ENCODE measurements at places on chromosomes 2 and 18.

DNA sequence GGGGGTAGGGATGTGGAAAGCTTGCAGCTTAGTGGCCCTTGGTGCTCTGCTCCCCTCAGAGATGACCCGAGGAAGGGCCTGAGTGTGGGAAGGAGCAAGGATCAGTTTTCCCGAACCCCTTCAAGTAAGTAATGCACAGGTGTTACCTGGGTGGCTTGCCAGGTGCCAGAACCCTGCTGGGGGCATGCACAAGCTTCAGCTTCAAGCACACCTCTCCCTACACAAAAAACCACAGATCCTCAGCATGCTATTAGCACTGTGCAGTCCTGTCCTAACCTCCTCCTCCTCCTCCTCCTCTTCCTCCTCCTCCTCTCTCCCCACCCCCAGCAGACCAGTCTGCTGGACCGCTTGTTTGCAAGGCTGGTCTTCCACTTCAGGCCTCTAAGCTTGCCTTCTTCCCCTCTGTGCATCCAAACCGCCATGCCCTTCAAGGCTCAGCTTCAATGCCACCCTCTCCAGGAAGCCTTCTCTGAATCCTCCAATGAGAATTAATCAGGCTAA is 114.8 kb downstream of the ACAA2 start:
- DNase-seq, result no peak

GRCh38 chr2:207617011-207617671 is 8.1 kb downstream of the METTL21A start:
- DNase-seq, result peak; percentile 91

DNA sequence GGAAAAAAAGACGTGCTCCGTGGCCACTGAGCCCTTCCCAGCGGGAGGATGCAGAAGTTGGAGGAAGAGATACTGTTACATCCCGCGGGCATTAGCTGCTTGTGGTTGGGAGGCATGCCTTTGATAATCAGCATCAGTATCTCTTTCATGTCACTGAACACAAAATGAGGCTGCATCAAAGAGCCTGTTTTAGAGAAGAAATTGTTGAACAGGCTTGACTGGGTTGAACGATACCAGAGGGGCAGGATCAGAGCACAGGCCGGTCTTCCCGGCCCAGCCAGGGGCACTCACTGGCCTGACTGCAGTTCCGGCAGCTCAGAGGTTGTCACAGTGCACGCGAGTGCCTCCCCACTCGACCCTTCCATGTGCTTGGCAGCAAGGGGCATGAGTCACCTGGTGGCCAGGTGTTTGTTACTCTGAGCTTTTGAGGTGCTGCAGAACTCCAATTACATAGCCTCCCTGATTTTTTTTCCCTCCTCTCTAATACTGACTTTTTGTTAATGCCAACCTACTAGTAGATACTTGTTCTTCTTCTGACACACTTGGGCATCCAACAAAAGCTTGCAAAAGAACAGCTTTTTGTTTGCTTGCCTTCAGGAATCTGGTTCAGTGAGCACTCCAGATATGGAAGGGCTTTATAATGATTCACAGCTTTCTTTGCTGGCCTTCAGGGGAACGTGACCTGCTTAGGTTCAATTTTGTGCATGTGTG is 121.6 kb downstream of the VAPA start:
- peak; percentile 66 for DNase-seq

DNA sequence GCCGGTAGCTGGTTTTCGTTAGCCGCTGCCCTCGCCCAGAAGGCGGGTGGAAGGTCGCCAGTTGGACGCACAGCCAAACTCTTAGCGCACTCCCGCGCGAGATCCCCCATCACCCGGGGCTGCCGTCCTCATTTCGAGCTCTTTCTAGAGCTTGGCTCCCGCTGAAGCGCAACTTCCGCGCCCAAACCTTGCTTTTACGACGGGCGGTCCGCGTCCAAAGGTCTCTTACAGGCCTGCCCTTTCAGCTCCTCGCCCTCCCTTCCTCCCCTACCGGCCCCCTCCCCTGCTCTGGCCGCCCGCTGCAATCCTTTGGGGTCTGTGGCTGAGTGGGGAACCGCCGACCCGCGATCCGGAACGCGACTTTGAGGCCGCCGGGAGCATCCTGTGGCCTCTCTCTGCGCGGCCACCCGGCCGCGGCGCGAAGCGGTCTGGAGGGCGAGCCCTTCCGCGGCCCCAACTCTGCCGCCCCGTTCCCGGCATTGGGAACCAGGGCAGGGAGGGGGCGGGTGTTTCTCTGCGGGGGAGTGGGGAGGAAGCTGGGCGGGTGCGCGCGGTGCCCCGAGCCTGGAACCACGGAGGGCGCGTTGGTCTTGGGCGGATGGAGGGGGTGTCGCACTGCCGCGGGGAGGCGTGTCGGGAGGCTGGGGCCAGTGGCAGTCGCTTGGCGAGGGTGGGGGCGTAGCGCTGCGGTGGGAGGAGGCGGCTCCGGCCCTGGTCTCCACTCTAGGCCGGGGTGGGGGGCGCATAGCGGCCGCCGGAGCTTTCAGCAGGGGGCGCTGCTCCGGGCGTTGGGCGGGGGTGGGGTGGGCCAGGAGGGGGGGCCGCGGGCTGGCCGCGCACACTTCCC is at the start of gene GDF7:
GDF7 (plus strand) TSS at position 841 of the 847 bp plus-strand sequence. CDS start 96 bp downstream, outside the sequence.
- DNase-seq, result no peak

DNA sequence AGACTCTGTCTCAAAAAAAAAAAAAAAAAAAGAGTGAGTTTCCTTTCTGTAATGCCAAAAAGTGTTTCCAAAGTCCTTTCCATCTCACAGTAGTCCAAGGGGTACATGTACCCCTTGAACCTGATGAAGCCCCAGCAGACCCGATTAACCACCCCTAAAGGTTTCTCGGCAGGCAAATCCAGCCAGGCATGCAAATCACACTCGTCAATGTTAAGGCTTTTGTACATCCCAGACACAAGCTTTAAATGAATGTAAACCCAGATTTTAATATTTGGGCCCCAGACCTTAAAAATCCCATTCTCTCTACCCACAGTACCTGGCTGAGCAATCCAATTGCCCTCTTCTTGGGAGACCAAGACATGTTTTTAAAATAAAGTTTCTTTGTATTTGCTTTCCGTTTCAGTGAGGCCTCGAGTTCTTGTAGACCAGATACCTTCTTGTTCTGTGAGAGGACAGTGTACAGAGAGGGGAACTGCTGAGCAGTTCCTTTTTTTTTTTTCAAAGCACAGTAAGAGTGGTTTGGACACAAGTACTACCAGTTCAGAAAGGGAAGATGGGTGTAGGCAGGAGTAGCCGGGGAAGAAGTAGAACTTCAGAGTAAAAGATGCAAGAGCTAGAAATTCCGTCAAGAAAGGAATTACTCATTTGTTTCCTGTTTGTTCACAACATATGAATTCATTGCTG is at the start of gene NLRC4:
NLRC4 (minus strand) TSS at position 465 of the 684 bp plus-strand sequence. CDS start 8,111 bp downstream, outside the sequence.
- DNase-seq, result no peak

- peak; percentile 32 for DNase-seq
These were observed 90.5 kb downstream of the HNRNPLL start for GRCh38 chr2:38512211-38512610.

- no peak for DNase-seq
These were observed 54.9 kb downstream of the XRCC5 start for GRCh38 chr2:216164087-216164486.

GRCh38 chr18:24333084-24333483 is 64.5 kb downstream of the OSBPL1A start:
- DNase-seq, result no peak

DNA sequence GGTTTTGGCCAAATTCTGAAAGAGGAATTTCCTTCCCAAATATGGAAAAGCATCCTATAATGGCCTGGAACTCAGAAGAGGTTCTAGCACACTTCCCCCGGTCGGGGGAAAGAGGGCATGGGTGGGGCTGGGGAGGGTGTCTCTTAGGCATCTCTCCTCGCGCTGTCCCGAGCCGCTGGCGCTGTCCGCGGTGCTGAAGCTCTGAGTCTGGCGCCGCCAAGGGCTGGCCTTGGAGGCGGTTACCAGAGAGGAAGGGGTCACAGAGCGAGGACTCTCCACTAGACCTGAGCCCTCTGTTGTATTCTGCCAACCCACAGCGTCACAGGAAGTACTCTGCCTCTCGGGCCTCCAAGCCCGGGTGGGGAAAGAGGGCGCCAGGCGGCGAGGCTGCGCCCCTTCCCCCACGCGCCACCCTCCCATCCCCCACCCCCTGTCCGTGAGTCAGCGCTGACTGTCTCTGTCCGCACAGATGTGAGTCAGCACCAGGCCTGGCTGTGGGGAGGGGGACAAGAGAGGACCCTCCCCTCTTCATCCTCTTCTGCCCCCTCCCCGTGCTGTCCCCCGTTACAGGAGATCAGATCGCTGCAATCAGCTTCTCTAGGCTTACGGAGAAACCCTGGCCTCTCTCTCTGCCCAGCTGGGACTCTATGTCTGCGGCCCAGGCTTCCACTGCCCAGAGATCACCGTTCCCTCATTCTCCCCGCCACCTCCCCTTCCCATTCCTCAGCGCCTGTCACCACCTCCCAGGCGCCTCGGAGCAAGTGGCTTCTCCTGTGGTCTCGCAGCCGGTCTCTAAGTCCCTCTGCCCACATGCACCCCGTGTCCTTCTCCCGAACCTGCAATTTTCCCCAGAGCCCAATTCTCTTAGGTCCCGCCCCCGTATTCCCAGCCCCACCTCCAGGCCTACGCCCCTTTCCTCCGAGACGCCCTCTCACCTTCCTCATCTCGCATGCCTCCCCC is 779 bp downstream of the PTPRN start:
- DNase-seq, result peak; percentile 77

GRCh38 chr2:178491612-178492011 is 11.4 kb downstream of the PLEKHA3 start:
- no peak for DNase-seq

DNA sequence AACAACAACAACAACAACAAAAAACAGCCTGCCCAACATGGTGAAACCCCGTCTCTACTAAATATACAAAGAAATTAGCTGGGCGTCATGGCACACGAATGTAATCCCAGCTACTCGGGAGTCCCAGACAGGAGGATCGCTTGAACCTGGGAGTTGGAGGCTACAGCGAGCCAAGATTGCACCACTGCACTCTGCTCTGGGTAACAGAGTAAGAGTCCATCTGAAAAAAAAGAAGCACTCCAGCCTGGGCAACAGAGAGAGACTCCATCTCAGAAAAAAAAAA is 344.1 kb upstream of the PLGLB2 start:
- no peak for DNase-seq

DNA sequence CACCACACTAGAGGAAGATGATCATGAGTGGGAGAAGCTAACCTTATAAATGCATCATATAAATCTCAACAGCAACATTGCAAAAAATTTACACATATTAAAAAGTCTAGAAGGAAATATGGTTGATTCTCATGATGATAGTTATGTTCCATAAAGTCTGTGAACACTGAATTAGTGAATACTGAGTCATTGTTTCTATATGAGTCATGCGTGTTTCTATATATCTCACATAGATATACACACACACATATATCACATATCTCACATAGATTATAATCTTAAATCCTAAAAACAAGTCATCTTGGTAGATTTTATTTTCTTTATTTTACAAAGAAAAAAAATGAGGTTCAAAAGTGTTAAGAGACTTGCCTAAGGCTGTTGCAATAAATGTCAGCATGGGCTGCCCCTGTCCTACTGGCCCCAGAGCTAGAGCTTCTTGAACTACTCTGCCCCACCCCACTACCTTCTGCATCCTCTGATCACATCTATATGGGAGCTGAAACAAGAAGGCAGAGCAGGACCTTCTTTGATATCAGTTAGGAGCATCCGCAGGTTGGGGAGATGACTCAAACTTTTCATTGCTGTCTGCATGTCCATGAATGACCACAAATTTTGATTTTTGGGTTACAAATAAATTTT is 81.8 kb upstream of the ADAM23 start:
- DNase-seq, result no peak

DNA sequence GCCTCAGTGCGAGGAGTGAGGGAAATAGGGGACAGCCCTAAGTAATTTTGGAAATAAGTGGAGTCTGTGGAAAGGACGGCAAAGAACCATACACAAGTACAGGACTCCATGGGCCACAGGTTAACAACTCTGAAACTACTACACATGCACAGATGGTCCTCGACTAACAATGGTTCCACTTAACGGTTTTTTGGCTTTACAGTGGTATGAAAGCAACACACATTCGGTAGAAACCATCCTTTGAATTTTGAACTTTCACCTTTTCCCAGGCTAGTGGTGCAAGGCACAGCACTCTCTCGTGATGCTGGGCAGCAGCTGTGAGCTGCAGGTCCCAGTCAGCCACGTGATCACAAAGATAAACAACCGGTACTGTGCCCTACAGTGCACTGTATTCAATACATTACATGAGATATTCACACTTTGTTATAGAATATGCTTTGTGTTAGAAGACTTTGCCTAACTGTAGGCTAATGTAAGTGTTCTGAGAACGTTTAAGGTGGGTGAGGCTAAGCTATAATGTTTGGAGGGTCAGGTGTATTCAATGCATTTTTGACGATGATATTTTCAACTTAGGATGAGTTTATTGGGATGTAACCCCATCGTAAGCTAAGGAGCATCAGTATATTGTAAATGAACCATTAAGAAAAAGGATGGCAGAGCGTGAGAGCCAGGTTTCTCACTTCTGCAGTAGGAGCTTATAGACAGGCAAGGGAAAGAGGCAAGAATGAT is 44.6 kb downstream of the TBC1D8 start:
- peak; percentile 11 for DNase-seq

DNA sequence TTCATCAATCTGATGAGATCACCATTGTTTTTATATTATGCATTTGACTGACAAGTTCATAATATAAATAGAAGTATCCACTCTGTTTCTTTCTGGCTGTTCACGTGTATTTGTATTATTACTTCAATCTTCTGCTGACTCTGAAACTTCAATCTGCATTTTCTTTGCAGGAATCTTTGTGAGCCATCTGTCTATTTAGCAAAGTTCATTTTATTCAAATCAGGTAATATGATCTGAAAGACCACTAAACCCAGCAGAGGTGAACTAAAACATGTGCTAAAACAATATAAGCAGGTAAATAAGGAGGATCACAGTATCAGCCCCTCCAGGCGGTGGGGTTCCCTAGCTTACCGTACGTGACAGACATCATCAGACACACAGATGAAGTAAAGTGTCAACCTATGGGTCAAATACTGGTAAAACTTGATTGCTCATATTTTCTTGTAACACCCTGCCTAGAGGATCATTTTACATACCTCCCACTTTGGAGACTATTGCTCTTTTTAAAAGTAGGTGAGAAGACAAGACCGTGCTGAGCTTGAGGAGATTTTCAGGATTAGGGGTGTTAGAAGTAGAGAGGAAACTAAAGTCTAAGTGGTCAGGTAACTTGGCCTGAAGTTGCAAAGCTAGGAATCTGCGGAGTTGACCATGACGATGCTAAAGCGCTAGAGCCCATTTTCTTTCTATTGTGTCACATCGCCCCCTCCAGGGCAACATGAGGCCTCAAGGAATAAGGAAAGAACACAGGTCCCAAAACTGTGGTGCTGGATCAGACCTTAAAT is 9.0 kb downstream of the DTNB start:
- DNase-seq, result peak; percentile 60

GRCh38 chr2:85549826-85550225 is 10.9 kb downstream of the MAT2A start:
- DNase-seq, result peak; percentile 85

GRCh38 chr2:188079196-188079595 is 212.5 kb upstream of the GULP1 start:
- DNase-seq, result peak; percentile 90

DNA sequence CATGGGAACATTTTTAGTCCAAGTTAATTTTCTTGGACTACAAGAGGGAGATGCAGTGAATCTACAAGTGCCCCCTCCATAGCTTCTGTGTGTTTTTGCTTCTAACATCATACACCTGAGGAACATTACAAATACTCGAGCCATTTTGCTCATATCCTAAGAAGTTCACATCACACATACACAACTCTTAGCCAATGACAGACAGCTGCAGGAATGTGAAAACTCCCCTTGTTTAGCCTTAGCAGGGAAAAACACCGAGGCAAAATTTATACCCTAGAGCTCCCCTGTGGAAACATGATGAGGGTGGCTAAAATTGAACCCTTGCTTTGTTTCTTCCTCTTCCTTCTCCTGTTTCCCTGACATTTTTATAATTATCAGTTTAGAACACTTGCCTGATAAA is 928.3 kb upstream of the NRXN1 start:
- no peak for DNase-seq

- peak; percentile 31 for DNase-seq
These were observed 95.5 kb downstream of the CABYR start for GRCh38 chr18:24234330-24234729.

All from amniotic epithelial cell (primary cell).